Nucleus accumbens (tissue), 56 donors: ENCODE measurements at places on chromosomes 7 and 10.

DNA sequence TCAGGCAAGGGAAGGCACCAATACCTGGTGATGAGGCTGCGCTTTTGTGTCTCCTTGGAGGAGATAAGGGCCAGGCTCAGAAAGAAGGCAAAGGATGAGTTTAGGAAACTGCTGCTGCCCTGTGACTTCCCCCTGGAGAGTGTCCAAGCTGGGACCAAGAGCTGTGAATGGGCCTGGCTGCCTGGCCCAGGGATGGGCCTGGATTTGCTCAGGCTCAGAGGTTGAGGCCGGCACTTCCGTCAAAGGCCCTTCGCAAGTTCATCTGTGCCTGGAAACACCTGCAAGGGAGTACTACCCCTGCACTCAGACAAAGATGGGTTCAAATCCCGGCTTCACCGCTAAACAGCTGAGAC, 50.5 kb upstream of the NANOS1 start:
- no peak for DNase-seq

DNA sequence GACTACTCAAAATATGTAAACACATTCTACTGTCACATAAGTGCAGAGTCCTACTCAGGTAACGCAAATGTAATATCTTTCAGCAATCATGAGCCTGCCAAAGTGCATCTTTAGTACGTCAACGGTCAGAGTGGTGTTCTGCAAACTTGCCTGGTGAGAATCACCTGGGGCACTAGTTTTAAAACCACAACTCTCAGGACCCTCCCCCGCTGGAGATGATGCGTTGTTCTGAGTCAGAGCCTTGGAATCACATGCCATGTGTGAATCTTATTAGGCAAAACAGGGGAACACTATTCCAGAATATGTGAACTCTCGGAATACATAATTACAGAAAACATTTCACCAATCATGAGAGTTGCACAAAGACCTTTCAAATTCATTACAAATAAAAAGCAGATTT, 115.7 kb downstream of the TPK1 start:
- DNase-seq, result no peak

GRCh38 chr10:88932539-88933256, 19.9 kb downstream of the ACTA2 start:
- DNase-seq, result no peak

DNA sequence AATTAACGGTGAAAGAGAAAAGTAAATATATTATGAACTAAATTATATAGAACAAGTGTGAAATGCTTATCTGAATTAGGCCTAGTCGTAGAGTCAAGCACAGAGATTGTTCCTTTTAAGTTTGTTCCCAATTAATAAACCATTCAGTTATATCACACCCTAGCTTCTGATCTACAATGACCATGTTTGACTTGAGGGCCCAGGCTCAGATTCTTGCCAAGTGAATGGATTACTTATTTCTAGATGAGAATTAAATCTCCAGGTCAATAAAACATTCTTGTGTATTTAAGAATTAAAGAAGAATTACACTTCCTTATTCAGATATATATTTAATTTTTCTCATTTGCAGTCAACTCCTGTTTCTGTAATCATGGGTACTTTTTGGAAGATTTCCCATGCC, 37.4 kb upstream of the ARL4A start:
- DNase-seq, result no peak

DNA sequence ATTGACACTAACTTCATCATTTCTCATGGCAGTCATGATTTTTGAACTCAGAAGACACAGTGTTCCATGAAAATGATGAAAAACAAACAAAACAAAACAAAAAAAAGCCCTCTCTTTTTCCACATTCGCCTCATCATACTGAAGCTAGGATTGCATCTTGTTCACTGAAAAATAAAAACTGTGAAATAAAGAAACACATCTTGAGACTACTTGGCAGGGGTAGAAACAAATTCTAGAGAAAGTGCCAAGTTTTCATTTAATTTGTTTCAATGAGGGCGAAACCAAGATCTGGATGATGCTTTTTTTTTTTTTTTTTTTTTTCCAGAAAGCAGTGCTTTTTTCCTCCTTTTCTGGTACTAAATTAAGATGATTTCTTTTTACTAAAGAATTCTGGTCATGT, 350.4 kb upstream of the ETV1 start:
- DNase-seq, result no peak

- DNase-seq, result no peak
Measured at GRCh38 chr10:98892523-98892922, 343.1 kb downstream of the HPSE2 start.

GRCh38 chr10:32293581-32293980, 53.4 kb downstream of the EPC1 start:
- DNase-seq, result no peak

DNA sequence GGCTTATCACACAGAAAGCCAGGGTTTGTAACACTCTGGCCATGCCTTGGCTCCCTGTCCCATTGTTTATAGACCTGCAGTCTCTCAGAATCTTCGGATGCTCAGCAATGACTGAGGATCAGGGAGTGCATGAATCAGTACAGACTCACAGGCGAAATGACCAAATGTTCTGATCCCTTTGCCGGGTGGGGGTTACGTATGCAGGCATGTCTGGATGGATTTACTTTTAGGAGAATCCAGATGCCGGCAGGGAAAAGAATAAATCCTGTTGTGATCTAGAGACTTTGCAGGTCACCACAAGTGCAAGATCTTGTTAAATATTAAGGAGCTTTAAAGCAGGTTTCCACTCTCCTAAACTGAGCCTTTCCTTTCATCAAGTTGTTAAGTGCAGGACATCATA, 149.5 kb downstream of the SFMBT2 start:
- no peak for DNase-seq

DNA sequence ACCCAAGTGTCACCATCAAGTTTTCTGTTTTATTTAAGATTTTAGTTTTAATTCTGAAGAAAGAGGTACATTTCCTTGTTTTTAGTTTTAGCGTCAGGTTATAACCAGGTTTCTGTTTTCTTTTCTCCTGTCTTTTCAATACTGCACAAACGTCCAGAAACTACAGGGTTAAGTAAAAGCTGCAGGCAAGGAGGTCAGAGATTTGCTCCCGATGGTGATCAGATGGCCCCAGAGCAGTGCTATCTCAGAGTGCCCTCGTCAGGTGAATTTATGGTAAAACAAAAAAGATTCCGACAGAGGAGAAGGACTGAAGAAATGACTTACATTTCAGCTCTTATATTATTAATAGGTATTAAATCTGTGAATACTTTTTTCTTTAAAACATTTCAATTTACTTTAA, 128.2 kb downstream of the STRA8 start:
- DNase-seq, result no peak

DNA sequence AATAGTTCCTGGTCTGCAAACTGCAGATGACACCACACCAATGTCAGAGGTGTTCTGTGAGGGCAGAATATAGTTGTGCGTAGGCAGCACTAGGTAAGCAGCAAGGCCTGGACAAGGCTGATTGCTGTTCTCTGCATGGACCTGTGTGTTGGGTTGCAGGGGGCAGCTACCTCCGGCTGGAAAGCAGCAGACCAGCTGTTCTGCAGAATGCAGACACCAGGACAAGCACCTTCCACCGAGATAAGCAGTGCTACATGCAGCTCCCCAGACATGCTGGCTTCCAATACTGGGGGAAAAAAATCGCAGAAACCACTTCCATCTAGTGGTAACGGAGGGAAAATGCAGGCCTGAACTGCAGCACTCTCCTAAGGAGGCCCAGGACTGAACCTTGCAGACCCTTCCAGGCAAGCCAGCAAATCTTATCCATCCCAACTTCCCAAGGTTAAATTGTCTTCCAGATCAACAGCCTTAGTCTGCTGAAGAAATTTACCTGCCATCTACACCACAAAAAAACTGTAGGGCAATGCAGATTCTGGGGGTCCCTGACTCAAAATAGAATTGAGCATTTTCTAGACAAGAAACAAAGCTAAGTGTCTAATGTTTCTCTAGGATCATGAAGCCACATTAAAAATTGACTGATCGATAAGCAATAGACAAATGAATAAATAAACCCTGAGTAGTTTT, 50.5 kb upstream of the COBL start:
- peak; percentile 28 for DNase-seq

GRCh38 chr7:29078311-29079260, 67.8 kb downstream of the CPVL start:
- DNase-seq, result no peak

- no peak for DNase-seq
Measured at GRCh38 chr10:78081292-78081691, 47.6 kb downstream of the RPS24 start.

GRCh38 chr7:24690251-24690650, 67.0 kb downstream of the GSDME start:
- no peak for DNase-seq

DNA sequence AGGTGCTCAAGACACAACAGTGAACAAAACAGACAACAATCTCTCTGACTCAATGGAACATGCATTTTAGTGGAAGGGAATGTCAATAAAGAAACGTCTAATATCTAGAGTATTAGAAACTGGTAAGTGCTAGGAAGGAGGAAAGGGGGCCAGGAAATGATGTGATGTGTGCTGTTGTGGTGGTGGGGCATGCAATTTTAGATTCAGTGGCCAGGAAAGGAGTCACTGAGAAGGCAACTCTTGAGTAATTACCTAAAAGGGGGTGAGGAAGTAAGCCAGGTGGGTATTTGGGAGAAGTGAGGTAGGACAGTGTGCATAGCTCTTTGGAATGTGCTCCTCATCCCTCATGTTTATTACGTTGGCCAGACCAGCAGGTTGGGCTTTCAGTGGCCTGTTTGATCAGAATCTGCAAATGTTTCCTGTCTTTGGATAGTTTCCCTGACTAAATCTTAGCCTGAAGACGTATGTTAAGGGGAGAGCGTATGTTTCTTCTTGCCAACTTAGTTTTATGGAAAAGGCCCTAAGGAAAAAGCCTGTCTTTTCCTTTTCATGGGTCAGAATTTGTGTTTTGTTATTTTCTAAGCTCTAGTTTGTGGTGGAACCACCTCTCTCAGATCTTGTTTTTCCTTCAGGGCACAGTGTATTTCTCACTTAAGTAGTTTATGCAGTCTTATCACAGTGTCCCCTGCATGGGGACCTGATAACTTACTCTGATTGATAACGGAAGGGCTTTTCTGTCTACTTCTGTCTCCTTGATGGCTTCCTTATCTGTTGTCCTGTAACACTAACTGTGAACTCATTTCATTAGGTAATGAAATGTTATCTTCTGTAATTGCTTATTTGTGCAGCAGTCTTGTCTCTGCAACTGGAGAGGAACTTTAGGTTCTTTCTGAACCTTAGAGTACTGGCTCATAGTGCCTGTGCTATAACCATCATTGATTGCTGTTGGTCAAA, 203.7 kb downstream of the AUTS2 start:
- DNase-seq, result no peak

GRCh38 chr7:6423942-6424701, 23.6 kb downstream of the DAGLB start:
- DNase-seq, result no peak

GRCh38 chr7:1536743-1537534, 6.4 kb downstream of the MAFK start:
- DNase-seq, result no peak

- DNase-seq, result no peak
Measured at GRCh38 chr7:73850781-73851207, 8.5 kb upstream of the METTL27 start.

DNA sequence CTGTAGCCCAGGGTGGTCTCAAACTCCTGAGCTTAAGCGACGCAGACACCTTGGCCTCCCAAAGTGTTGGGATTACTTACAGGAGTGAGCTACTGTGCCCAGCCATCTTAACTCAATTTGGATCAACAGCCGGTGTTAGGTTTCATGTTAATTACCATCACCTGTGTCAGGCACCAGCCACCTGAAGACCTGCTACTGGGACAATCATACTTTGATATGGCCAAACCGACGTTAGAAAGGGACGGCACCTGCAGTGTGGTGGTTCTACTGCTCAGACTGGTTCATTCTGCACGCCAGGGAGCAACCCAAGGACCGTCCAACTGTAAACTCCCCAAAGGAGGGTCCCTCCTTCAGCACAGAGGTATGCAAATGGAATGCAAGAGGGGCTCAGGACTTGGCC, 74.2 kb upstream of the CYTH3 start:
- DNase-seq, result no peak

GRCh38 chr10:4373098-4373497, 452.9 kb upstream of the AKR1E2 start:
- no peak for DNase-seq

- no peak for DNase-seq
Measured at GRCh38 chr10:66833861-66834260, 92.0 kb upstream of the LRRTM3 start.

DNA sequence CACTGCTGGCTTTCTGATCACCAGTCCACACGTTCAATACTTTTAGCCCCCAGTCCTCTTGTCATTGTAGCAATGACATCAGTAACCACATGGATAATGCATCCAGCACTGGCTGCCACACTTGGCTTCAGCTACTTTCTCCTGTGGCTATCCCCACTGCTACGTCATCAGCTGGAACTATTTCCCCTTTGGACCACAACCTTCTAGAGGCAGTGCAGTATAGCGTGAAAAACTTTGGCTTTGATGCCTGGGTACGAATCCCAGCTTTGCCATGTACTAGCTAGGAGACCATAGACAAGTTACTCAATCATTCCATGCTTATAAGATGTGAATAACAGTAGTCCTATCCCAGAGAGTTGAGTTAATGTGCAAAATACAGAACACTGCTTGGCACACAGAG, 63.2 kb downstream of the CCDC3 start:
- DNase-seq, result no peak

- DNase-seq, result no peak
Measured at GRCh38 chr10:15678851-15679250, 40.9 kb downstream of the ITGA8 start.

DNA sequence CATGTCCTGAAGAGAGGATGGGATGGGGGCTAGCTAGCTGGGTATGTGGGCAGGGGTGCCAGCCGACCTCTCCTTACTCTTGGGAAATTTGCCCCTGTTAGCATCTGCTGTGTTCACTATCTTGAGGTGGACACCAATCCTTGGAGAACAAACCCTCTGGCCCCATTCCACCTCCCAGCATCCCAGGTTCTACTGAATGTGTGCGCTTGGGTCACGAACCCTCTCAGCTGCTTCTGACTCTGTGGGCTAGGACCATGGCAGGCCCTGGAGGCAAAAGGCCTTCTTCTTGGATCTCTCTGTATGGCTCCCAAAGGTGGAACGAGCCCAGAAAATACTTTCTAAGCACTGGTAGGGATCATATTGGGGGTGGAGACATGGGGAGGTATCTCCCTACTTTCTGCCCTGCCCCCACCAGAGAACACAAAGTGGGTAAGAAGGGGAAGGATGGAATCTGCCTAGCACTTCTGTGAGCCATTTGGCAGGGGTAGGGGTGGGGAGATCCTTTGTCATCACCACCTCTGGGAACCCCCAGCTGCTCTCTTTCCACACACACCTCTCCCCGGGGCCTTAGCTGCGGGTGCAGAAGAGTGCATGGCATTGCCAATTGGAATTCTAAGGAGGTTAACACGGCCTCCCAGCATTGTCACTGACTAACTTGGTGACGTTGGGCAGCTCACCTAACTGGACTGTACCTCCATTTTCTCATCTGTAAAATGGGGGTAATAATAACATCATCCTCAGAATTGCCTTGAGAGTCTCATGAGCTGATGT, 7.7 kb downstream of the UNC5B start:
- no peak for DNase-seq

- DNase-seq, result no peak
Measured at GRCh38 chr7:41054960-41055661, 647.8 kb downstream of the INHBA start.
